ENCODE measurements at places on chromosomes 2 and 18. TPM values are rescaled to one million over a fixed set of nuclear protein-coding genes. Genes with fewer than 3 reads are reported as not detected.
A peak's percentile ranks its signal among the peaks of the same experiment; 100 is the strongest.

- H3K27me3 ChIP-seq: no peaks in the 10 kb centered on the region
- H3K36me3 ChIP-seq: no peaks in the 10 kb centered on the region
- H3K4me1 ChIP-seq: peaks cover 29% of the 10 kb centered on the region
- no peak overlapping the region for H3K4me3 ChIP-seq
These were observed 52.7 kb downstream of the LBH start for GRCh38 chr2:30283931-30284565.

PTH2R gene
- not detected for total RNA-seq

EFR3B gene
- 0.39 TPM for total RNA-seq

- H3K27ac ChIP-seq: no peak overlapping the region
- no peak for DNase-seq
- H3K36me3 ChIP-seq: no peaks in the 10 kb centered on the region
- H3K4me3 ChIP-seq: no peak overlapping the region
- no peaks in the 10 kb centered on the region for H3K27me3 ChIP-seq
These were observed 1420.3 kb upstream of the PIK3C3 start for GRCh38 chr18:40534723-40535122.

C2orf15 gene
- not detected for total RNA-seq

- no peaks in the 10 kb centered on the region for H3K4me1 ChIP-seq
- H3K27me3 ChIP-seq: no peaks in the 10 kb centered on the region
- no peak overlapping the region for H3K4me3 ChIP-seq
- no peak overlapping the region for H3K27ac ChIP-seq
These were observed 53.7 kb upstream of the TWSG1 start for GRCh38 chr18:9280849-9281248.

- no peak overlapping the region for H3K4me3 ChIP-seq
- H3K27me3 ChIP-seq: no peaks in the 10 kb centered on the region
- H3K27ac ChIP-seq: no peak overlapping the region
- H3K36me3 ChIP-seq: no peaks in the 10 kb centered on the region
These were observed 220.1 kb downstream of the MYCN start for GRCh38 chr2:16160281-16161084.

DNA sequence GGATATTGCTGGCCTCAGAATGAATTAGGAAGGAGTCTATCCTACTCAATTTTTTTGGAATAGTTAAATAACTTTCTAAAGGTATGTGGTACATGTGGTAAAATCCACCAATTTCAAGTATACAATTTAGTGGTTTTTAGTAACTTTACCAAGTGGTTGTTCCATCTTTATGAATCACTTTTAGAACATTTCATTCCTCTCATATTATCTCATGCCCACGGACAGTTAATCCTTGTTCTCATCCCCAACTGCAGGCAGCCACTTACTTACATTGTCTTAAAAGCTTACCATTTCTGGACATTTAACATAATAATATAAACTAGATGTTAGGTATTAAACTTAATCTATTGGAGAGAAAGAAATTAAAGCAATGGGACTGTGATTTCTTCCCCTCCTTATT lies 146.3 kb upstream of the ZC3H15 start:
- no peak overlapping the region for H3K4me3 ChIP-seq
- no peaks in the 10 kb centered on the region for H3K4me1 ChIP-seq
- H3K27me3 ChIP-seq: no peaks in the 10 kb centered on the region
- no peak overlapping the region for H3K27ac ChIP-seq
- no peaks in the 10 kb centered on the region for H3K36me3 ChIP-seq

SLC5A7 gene
- total RNA-seq: not detected

DNA sequence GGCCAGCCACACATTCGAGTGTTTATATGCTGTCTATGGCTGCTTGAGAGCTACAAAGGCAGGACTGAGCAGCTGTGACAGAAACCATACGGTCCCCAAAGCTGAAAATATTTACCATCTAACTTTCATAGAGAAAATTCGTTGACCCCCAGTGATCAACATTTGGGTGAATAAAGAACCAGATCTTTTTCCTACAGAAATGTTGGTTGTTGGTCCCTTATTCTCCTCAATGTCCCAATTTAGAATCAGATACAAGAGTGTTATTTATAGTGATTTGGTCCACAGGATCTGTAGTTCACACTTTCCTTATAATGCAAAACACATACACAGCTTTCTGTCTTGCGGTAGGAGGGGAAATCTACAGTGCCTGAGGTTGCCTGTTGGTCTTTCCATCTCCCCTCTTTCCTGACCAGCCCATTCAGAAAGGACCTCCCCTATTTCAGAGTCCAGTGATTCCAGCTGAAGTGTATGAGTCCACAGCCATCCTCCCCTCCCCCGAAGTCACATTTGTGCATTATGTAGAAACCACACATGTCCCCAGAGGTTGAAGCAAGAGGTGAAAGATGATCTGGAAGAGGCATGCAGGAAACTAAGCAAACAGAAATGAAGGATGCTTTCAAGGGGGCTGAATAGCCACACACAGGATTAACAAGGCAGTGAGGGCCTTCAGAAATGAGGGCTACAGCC lies 61.9 kb downstream of the SPRED2 start:
- DNase-seq: peak; percentile 43
- H3K27me3 ChIP-seq: no peaks in the 10 kb centered on the region
- no peak overlapping the region for H3K4me3 ChIP-seq

- no peaks in the 10 kb centered on the region for H3K27me3 ChIP-seq
- H3K4me3 ChIP-seq: no peak overlapping the region
- H3K36me3 ChIP-seq: peaks cover 97% of the 10 kb centered on the region
- no peak for DNase-seq
- H3K27ac ChIP-seq: no peak overlapping the region
- H3K4me1 ChIP-seq: no peaks in the 10 kb centered on the region
These were observed 9.8 kb downstream of the CKAP2L start for GRCh38 chr2:112754564-112754963.

GRCh38 chr2:199431746-199432213 lies 26.0 kb downstream of the SATB2 start:
- no peaks in the 10 kb centered on the region for H3K27me3 ChIP-seq
- H3K4me3 ChIP-seq: no peak overlapping the region
- peak overlapping the region; percentile 52 for H3K27ac ChIP-seq

DNA sequence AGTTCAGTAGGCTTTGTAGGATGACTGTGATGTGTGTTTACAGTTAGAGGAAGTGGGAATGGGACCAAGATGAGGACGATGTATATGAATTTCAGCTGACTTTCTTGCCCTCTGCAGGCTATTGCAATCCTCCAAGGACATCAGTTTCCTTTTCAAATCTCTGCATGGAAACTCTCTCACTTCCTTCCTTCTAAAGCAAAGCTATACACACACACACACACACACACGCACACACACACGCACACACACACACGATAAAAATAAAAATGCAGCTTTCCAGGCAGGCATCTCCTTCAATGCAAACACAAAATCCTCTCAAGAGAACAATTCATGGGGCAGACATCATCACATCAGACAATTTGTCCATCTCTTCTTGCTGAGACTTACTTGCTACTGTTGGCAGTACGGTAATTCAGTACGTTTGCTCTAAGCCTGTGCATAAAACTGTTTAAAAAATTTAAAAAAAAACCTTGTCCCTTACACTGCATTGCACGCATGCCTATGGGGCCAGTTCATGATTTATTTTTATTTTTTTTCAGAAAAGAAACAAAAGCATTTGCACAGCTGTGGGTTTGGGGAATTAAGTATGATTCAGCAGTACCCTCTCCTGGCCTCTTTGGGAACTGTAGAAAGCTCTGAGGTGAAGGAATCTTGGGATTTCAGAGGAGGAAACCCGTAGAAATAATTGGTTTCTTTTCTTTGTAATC lies 27.1 kb upstream of the ICOS start:
- 0 out of 2 replicates have a peak, but pooled peaks cover 6% of the 10 kb centered on the region for H3K4me1 ChIP-seq
- DNase-seq: peak; percentile 63
- no peak overlapping the region for H3K4me3 ChIP-seq
- no peak overlapping the region for H3K27ac ChIP-seq

GRCh38 chr2:28543316-28544035 lies 47.6 kb downstream of the PLB1 start:
- H3K27ac ChIP-seq: no peak overlapping the region
- no peak for DNase-seq
- no peaks in the 10 kb centered on the region for H3K36me3 ChIP-seq
- H3K4me1 ChIP-seq: peaks cover 5% of the 10 kb centered on the region
- no peak overlapping the region for H3K4me3 ChIP-seq
- no peaks in the 10 kb centered on the region for H3K27me3 ChIP-seq

GRCh38 chr2:23601301-23601965 lies 216.5 kb downstream of the KLHL29 start:
- peak overlapping the region; percentile 74 for H3K27ac ChIP-seq
- peak; percentile 27 for DNase-seq
- H3K4me3 ChIP-seq: no peak overlapping the region

DNA sequence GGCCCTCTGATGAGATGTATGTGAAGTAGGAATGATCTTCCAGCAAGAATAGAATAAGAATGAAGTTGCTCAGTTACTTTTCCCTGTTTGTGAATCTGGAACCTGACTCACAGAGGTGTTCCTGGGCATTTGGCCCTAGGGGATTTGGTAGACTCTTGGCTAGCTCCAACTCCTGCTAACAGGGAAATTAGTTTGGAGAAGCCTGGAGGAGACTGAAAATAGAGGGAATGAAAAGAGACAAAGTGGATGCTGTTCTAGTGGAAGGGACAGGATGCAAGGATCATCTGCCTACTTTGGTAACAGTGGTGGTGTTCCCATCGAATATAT lies 19.6 kb downstream of the TMEM17 start:
- DNase-seq: no peak
- H3K27ac ChIP-seq: no peak overlapping the region
- no peak overlapping the region for H3K4me3 ChIP-seq
- H3K27me3 ChIP-seq: no peaks in the 10 kb centered on the region
- 0 out of 2 replicates have a peak, but pooled peaks cover 4% of the 10 kb centered on the region for H3K4me1 ChIP-seq

GRCh38 chr2:159186462-159186861 lies 100.0 kb downstream of the WDSUB1 start:
- no peak for DNase-seq
- peaks cover 55% of the 10 kb centered on the region for H3K36me3 ChIP-seq
- no peaks in the 10 kb centered on the region for H3K27me3 ChIP-seq
- H3K4me3 ChIP-seq: no peak overlapping the region
- H3K4me1 ChIP-seq: peaks cover 33% of the 10 kb centered on the region

CD28 gene
- total RNA-seq: not detected

DNA sequence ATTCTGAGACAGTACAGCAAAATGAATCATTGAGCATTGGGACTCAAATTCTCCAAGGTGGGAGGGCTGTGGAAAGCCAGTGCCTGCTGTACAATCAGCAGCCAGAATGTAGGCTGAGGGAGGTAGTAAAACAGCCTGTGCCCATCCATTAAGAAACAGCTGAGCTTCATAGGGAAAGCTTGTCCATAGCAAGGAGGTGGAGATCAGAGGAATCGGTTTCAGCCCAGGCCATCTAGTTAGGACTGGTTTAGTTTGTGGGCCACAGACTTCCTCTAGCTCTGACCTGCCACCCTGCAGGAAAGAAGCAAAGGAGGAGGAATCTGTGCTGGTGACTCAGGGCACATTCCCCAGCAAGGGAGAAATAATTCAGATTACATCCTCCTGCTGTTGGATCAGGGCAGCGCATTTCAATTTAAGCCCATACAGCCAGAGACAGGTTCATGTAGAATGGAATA lies 333.4 kb downstream of the SETBP1 start:
- no peaks in the 10 kb centered on the region for H3K36me3 ChIP-seq
- H3K4me1 ChIP-seq: peaks cover 37% of the 10 kb centered on the region
- H3K27me3 ChIP-seq: no peaks in the 10 kb centered on the region
- peak overlapping the region; percentile 55 for H3K27ac ChIP-seq

LOXL3 gene
- total RNA-seq: 14.8 TPM

DYNAP gene
- total RNA-seq: not detected

L3MBTL4 gene
- total RNA-seq: 6.8 TPM
